ENCODE measurements at places on chromosomes 16 and 17.

GRCh38 chr17:2398655-2399571, 1.9 kb downstream of the MNT start:
- peak; percentile 61 for DNase-seq

DNA sequence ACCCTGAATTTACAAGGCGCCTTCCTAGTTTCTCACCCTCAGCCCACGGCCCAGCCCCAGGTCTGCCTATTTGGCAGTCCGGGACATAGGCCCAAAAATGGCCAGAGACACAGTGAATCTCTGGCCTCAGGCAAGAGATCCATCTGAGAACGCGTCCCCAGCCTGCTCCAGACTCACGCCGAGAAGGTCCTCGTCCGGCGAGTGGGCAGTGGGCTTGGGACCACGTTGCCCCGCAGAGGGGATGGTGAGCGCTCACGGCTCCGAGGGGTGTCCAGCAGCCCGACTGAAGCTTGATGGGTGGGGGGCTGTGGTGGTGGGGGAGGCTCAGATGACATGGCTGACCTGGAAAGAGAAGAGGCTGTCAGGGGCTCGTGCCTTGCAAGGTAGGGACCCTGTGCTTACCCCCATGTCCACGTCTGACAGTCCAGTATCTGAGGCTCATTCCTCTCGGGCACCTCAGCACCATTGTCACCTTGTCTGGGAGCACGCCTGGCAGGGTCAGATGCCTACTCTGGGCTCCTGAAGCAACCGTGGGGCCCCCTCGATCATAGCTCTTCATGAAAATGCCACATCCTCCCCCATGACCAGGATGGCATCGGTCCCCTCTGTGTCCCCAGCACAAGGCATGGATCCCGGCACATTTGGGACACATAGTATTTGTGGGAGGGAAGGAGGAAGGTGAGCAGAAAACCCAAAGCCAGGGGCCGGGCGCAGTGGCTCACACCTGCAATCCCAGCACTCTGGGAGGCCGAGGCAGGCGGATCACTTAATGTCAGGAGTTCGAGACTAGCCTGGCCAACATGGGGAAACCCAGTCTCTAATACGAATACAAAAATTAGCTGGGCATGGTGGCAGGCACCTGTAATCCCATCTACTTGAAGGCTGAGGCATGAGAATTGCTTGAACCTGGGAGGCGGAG, 9.6 kb downstream of the CARHSP1 start:
- no peak for DNase-seq

- DNase-seq: no peak
Measured at GRCh38 chr17:64332502-64332901, 58.2 kb downstream of the PECAM1 start.

DNA sequence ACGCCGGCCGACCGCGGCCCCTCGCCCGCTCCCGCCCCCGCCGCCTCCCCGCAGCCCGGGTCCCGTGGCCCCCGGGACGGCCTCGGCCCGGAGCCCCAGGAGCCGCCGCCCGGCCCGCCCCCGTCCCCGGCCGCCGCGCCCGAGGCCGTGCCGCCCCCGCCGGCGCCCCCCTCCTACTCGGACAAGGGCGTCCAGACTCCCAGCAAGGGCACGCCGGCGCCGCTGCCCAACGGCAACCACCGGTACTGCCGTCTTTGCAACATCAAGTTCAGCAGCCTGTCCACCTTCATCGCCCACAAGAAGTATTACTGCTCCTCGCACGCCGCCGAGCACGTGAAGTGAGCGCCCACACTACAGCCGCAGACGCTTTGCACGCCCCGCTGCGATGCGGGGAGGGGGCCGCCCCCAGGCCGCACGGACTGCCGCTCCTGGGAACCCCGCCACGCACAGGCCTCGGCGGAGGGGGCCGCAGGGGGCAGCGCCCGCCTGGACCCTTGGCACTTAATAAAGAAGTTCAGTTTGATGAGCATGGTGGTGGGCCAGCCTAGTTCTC, 35.5 kb upstream of the ZC3H18 start:
- DNase-seq: no peak

- no peak for DNase-seq
Measured at GRCh38 chr16:86571530-86571915, 4.9 kb downstream of the FOXC2 start.

DNA sequence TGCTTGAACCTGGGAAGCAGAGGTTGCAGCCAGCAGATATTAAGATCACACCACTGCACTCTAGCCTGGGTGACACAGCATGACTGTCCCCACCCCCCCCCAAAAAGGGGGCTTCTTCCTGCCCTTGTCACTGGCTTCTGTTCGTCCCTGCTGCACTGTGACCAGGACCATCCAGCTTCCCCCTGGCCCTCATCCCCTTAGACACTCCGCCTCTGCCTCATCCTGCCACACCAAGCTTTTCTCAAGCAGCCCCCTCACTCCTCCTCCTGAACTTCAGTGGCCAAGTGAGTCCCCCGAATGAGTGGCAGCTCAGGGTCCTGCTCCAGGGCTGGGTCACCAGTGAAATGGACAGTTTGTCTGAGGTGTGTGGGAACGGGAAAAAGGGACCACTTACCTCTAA, 177.3 kb downstream of the CPPED1 start:
- DNase-seq: no peak

DNA sequence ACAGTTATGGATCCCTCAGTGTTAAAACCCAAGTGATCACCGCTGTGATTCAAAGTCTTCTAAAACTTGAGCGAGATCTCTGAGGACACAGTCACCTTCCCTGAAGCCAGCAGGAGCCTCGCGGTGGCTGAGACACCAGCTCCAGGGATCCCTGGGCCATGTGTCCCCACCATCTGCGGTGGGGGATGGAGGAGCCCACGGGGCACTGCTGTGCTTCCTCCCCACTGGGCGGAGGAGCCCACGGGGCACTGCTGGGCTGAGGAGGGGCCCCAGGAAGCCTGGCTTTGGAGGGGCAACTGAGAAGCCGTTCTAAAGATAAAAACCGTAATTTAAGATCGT, 65.7 kb upstream of the METRNL start:
- no peak for DNase-seq

- DNase-seq: peak; percentile 16
Measured at GRCh38 chr17:17356149-17356930, 53.2 kb downstream of the NT5M start.

DNA sequence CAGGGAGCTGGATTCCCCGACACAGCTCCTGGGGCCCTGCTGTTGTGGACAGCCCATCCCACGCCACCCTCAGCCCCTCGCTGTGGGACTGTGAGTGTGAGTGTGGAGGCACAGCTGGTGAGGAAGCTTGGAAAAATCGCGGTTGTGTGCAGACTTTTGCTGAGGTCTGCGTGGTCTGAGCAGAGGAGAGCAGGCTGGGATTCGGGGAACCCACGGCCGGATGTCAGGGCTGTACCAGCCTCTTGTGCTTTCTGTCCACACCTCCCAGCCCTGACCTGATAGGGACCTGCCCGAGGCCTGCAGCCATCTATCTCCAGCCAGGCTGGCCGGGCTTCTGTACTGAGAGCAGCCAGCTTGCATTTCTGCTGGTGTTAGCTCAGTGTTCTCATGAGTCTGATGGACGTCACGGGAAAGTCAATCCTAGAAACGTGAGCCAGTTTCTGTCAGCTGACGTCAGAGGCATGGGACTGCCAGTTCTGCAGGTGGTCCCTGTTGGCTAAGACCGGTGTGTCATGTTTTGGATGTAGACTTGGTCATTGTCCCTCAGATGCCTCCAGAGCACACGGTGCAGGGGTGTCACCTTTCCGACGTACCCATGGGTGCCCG, 72.8 kb upstream of the ZNF750 start:
- DNase-seq: no peak

DNA sequence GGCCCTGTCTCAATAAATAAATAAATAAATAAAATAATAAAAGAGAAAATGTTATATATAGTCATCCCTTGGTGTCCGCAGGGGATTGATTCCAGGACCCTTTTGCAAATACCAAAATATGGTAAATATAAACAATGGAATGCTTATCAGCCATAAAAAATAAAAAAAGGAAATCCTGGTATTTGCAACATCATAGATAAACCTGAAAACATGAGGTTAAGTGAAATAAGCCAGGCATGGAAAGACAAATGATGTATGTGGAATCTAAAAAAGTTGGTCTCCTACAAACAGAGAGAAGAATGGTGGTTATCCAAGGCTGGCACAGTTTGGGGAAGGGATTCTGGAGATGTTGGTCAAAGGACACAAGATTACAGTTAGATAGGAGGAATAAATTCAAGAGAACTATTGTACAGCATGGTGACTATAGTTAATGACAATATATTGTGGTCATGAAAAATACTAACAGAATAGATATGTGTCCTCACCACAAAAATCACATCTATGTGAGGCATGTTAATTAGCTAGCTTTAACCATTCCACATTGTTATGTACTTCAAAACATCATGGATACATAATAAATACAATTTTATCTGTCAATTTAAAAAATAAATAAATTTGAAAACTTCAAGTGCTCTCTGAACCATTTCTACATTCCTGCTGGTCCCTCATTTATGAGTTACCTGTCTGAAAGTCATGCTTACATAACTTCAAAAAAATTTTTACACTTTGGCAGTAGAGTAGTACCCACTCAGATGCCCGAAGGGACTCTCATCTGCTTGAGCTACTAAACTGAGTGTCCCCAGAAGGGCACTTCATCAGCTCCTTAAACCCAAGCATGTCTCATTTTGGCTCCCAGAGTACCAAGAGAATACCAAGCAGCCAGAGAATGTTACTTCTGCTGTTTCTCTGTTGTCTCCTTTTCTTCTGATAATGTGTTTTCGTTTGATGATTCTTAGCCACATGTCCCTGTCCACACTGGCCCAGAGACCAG, 26.6 kb downstream of the N4BP1 start:
- DNase-seq: no peak

DNA sequence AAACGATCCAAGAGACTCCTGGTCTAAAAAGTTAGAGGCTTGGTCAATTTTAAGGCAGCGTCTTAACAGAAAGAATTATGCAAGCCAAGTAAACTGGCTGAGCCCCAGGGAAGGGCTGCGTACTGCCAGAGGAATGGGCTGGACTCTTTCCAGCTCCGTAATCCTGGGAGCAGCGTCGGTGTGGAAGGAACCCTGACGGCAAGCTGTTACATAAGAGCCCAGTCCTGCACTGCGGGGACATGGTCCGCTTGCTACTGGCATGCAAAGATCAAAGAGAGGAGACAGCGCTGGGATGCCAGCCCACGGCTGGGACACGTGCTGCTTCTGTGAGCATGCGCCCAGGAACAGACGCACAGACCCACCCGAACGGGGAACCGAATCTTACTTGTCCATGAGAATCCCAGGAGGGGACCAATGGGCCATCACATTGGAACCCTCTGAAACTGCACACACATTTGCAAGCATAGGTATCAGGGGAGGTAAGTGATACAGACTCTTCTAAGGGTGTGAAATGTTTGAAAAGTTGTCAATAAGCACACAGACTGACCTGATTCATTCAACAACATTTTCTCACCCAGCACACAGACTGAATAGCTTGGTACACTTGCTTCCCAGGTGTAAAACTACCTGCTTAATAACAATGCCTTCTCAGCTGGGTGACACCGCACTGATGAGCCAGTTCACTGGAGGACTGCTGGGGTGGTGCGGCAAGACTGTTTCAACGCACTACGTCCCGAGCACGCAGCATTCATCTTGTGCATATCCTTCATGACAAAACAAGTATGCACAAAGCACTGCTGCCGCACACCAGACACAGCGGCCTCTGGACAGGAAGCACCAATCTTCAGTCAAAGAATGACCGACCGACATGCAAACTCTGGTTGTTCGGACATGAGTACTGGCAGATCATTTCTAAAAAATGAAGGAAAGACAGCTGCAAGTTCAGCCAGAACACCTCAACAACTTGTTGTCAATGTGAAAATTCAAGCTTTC, 94.9 kb downstream of the ANKRD11 start:
- no peak for DNase-seq

DNA sequence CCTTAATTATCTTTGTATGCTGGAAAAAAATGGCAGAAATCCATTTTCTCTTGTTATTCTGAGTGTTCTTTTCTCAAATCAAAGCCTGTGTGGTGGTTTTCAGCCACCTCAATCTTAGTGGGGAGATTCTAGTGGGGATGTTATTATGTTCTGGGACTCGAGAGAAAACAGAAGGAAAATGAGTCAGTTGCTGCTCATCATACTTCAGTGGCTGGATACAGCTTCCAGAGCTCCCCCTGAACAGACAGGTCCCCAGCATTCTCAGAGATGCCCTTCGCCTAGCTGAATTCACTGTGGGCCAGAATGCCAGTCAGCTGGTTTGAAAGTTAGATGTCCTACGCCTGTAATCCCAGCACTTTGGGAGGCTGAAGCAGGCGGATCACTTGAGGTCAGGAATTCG, 8.5 kb downstream of the ST6GALNAC1 start:
- DNase-seq: no peak

DNA sequence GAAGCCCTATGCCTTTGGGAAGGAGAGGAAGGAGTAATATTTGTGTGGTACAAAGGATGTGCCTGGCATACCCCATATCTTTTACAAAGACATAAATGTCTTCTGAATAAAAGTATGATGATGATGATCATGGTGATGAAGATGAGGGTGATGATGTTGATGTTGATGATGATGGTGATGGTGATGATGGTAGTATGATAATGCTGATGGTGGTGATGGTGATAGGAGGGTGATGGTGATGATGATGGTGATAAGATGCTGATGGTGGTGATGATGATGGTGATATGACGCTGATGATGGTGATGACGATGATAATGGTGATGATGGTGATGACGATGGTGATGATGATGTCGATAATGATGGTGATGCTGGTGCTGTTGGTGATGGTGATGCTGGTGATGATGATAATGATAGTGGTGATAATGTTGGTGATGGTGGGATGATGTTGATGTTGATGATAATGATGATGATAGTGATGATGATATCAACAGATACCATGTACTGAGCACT, 684.2 kb downstream of the WWOX start:
- DNase-seq: no peak

GRCh38 chr16:15611610-15612009, 31.3 kb downstream of the MARF1 start:
- no peak for DNase-seq

DNA sequence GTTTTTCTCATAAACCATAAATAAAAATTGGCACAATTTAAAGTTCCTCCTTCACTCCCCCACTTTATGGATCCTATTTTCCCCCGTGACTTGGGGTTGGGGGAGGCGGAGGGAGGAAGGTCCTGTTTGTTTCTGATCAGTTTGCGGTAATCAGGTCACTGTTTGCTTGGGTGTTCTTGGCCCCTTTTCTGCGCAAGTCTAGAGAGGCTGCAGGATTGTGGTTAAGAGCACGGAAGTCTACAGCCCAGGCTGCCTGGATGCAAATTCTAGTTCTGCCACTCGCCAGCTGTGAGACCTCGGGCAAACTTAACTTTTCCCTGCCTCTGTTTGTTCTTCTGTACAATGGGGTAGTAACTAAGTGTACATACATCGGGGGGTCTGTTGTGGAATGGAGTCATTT, 12.1 kb downstream of the ATP2C2 start:
- DNase-seq: no peak

DNA sequence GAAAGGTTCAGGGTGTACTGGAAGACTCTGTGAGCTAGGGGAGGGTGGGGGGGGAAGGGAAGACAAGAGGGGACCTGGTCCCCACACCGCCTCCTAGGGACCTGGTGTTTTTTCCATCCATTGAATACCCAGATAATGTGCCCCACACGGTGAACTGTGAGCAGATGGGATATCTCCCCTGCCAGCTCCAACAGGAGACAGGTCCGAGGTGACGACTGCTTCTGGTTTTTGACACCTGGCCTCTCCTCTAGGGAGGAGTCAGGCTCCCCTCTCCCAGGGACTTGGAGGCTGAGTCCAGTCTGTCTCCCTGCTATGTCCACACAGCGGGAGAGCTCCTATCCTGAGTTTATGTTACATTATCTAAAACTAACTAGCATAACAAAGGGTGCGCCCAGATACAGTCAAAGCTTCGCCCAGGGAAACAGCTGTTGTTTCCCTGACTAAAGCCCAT, 1.8 kb downstream of the MARVELD3 start:
- no peak for DNase-seq

GRCh38 chr17:80337195-80337895, 76.7 kb downstream of the RNF213 start:
- DNase-seq: no peak
